ENCODE measurements at places on chromosomes 2 and 18.

- no peak for DNase-seq
Observed at GRCh38 chr2:203662487-203662886, 44.0 kb upstream of the CD28 start.

DNA sequence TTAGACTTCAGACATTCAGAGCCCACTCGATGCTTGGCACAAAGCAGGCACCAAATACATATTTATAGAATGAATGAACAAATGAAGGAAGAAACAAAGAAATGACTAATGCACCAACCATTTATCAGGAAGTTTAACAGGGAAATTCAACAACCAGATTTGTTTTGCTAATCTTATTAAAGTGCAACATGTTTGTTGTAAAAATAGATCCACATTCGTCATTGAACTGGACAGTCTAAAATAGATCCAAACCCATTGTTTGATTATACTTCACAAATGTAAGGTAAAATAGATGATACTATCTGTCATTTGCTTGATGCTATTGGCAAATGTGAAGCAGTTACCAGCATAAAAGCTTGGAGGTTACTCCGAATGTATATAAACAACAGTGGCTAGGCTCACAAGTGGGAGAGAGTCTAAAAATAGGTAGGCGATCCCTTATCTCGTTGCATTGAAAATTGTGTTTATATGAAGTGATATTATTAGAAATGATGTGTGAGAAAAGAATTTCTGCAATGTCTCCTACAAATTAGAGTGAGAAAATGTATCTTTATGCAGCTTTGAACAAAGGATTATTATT lies 246.2 kb downstream of the NEDD4L start:
- no peak for DNase-seq

- DNase-seq, result no peak
Observed at GRCh38 chr18:74457043-74457724, at the start of gene DIPK1C. DIPK1C (minus strand) TSS chr18:74457308; CDS start chr18:74457259, 49 bp downstream.

DNA sequence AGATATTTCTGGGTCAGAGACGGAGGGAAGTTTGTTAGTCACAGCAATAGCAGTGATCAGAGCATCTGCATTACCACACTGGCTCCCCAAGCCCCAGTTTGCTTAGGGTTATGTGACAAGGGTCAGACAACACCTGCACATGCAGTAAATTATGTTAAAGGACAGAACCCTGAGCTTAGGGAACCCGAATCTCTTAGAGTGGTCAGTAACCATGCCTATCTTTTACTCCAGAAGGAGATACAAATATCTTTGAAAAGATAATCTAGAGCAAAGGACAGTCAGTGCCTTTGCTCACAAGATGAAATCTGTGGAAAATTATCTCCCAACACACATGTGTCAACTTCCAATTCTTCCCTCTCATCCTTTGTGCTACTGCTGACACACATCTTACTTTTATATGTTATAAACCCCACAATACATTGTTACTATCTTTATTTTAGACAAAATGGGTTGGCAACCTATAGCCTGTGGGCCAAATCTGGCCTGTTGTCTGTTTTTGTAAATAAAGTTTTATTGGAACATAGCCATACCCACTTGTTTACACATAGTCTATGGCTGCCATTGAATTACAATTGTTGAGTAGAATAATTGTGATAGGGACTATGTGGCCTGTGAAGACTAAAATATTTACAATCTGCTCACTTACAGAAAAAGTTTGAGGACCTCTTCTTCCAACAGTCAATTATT lies 158.9 kb upstream of the SMAD7 start:
- no peak for DNase-seq

DNA sequence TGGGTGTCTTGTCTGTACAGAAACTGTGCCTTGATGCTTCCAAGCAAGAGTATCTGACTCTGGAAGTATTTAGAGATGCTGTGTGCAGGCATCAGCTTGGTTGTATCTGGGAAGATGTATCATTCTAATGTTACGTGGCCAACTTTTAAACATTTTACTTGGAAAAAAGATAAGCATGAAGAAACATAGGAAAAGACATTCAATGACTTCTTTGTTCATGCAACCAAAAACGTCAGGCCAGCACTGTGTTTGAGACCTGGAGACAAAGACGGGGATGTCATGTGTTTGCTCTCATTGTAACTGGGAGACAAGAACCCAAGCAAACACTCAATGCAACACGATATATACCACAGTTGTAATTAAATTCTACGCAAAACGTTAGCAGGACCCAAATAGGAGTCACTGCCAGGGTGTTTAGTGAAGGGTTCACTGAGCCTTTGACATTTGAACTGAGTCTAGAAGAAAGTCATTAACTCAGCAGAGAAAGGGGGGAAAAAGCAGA lies 8.9 kb upstream of the SESTD1 start:
- no peak for DNase-seq

DNA sequence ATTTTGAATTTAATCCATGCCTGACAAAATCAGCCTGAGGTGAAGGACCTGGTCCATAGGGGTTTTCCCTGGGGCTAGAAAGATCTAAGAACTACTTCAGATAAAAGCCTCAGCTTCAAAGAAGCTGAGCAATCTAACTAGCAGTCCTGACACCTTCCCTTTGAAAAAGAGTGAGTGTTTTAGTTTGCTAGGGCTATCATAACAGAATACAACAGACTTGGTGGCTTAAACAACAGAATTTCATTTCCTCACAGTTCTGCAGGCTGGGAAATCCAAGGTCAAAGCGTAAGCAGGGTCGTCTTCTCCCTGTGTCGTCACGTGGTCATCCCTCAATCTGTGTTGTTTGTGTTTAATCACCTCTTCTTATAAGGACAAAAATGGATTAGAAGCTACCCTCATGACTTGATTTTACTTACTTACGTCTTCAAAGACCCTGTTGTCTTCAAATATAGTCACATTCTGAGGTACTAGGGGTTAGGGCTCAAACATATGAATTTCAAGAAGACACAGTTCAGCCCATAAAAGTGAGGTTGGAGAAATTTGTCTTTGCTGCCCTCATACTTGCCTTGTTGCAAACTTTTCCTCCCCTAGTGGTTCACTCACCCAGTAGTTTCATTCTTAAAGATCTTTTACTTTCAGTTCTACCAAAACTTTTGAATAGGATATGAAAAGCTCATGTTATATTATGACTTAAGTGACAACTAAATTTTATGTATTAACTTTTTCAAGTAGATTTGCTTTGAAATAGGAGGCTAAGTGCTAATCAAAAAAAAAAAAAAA lies 673.8 kb downstream of the ARHGAP15 start:
- peak; percentile 62 for DNase-seq

DNA sequence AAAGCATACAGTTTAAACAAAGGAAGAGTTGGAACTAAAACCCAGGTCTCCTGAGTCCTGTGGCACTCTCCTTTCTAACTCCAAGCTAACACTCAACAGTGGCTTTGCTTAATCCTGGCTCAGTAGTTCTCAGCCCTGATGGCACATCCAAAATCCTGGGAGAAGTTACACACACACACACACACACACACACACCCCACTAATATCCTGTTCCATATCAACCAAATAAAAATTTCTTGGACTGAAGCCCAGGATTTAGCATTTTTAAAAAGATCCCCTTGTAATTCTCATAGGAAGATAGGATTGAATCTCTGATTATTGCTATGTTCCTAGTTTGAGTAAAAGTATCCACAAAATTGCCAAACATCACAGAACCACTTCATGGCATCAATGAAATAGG lies 136.1 kb upstream of the RIOK3 start:
- no peak for DNase-seq

- DNase-seq, result no peak
Observed at GRCh38 chr2:118975133-118975532, 33.1 kb downstream of the MARCO start.

GRCh38 chr2:241810307-241811200 lies 1.6 kb downstream of the NEU4 start:
- no peak for DNase-seq

DNA sequence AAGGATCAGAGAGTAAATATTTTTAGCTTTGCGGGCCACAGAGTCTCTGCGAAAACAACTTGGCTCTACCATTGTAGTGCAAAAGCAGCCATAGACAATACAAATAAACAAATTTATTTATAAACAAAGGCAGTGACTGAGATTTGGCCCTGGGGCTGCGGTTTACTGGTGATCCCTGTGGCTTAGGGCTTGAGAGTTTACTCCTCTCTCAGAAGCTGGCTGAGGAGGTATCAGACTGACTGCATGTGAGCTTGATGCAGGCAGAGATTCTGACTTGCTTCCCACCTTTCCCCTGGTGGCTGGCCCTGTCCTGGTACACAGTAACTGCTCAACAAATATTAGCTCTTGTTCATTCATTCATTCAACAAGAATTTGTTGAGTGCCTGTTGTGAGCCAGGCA lies 81.5 kb downstream of the PRKCE start:
- DNase-seq, result no peak

DNA sequence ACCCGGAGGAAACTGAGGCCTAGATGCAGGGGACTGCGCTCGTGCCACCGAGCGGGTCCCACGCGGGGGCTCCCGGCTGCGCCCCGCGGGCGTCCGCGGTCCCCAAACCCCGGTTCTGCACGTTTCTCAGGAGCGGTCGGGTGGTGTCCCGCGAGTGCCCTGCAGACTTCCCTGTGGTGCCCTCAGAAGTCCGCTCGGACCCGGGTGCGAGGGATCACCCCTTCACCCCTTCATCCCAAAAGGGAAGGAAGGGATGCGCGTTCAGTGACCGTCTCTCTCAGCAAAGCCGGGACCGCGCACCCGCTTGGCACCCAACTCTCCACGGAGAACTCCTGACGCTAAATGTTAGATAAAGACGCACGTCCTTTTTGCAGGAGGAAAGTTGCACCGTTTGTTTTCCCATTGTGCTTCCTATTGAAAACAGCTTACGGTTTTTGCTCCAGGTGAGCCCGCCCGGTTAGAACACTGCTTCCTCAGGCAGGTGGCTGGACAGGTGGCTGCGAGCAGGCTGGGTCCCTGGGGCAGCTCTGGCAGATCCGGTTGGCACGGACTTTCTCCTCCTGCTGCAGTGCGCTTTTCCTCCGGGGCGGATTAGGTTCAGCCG lies 779 bp downstream of the DGKD start:
- peak; percentile 8 for DNase-seq

- no peak for DNase-seq
Observed at GRCh38 chr2:234816056-234816455, 135.8 kb upstream of the SH3BP4 start.

DNA sequence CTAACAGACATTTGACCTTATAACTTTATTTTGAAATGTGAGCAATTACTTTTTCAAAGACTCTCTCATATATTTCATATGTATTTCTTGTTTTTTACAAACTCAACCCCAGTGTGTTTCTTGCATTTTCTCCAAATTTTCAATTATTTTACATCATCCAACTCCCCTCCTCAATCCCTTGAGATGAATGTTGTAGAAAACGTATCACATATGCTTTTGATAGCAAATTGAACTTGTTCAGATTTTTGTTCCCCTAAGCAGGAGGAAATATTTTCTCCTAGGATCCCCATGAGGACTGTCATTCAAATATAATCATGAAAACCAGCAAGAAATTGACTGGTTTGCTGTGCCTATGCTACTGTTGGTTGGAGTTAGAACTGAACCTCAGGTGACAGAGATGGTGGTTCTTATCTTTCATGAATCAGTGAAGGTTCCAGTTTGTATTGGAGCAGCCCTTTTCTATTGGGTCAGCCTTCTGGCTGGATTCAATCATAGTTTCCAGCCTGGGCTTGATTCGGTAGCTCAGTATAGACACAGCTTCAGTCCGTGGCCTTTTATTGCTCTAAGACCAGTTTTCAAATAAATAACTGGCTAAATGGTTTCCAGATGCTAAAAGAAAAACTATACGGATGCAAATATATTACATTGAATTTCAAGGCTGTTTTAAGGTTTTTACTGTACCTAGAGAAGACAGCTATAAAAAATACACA lies 591.0 kb downstream of the EPHA4 start:
- DNase-seq, result no peak

DNA sequence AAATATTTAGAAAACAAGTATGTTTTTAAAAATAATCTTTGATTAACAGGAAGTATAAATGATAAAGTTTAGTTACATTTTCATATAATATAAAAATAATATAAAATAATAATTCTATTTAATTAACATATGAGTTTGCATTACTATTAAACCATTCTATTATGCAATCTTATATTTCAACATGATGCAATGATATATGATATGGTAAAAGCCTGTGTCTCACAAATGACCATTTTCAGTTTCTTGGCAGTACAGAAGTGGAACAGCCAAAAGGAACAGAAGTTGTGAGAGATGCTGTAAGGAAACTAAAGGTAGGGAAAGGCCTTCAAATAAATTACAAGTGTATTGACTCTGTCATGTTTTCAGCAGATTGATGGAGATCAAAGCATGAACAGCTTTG lies 230.8 kb downstream of the GULP1 start:
- no peak for DNase-seq

DNA sequence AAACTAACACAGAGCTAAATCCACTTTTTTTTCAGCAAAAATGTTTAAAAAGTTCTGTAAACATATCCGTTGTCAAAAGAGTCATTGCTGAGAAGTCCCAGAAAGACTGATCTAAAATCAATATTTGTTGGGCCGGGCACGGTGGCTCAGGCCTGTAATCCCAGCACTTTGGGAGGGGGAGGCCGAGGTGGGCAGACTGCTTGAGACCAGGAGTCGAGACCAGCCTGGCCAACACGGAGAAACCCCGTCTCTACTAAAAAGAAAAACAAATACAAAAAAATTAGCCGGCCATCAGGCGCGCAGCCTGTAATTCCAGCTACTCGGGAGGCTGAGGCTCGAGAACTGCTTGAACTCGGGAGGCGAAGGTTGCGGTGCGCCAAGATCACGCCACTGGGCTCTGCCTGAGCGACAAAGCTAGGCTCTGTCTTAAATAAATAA lies 1.4 kb downstream of the OLA1 start:
- no peak for DNase-seq

GRCh38 chr2:151805343-151805742 lies 22.9 kb downstream of the ARL5A start:
- DNase-seq, result no peak

DNA sequence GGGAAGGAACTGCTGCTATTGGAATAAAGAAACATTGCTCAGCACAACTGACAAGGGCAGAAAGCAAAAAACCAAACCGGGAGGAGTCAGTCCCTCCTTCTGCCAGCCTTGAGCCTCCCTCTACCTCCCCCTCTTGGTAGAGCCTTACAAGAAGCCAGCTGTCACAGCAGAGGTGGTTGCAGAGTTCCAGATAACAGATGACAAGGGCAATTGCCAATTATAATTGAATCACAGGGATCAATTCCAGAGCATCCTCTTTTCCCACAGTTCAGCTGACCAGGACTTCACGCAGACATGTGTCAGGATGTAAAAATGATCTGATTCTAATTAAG lies 548.2 kb upstream of the LRRTM1 start:
- DNase-seq, result no peak

All from activated CD4-positive, alpha-beta T cell treated with anti-CD3 and anti-CD28 coated beads, Interleukin-2, Interleukin-6, amounts not matched to agents 100 ng/mL and 50 ng/mL, durations not matched to agents 16 hours and 8 hours (primary cell).